ENCODE measurements at places on chromosomes 13 and 19.

DNA sequence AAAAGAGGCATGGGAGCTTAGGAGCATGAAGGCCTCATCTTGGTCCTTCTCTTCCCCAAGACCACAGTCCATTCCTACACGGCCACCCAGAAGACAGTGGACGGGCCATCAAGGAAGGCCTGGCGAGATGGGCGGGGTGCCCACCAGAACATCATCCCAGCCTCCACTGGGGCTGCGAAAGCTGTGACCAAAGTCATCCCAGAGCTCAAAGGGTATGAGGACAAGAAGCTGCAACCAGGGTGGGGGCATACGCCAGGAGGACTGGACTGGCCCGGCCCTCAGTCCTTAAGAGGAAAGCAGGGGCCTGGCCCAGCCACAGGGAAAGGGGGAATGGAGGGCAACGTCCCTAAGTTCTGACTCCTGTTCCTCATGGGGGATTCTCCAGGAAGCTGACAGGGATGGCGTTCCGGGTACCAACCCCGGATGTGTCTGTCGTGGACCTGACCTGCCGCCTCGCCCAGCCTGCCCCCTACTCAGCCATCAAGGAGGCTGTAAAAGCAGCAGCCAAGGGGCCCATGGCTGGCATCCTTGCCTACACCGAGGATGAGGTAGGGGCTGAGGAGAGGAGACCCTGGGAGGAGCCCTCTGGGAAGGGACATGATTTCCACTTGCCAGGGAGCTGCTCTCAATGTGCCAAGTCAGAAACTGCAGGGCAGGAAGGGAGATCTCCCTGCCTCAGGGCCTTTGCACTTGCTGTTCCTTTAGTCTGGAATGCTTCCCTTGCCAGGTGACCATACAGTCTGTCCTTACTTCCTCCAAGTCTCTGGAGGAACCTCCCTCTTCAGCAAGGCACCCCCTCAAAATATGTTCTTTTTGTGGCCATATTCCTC, 1.9 kb upstream of the TMEM147 start:
- DNase-seq, result no peak

DNA sequence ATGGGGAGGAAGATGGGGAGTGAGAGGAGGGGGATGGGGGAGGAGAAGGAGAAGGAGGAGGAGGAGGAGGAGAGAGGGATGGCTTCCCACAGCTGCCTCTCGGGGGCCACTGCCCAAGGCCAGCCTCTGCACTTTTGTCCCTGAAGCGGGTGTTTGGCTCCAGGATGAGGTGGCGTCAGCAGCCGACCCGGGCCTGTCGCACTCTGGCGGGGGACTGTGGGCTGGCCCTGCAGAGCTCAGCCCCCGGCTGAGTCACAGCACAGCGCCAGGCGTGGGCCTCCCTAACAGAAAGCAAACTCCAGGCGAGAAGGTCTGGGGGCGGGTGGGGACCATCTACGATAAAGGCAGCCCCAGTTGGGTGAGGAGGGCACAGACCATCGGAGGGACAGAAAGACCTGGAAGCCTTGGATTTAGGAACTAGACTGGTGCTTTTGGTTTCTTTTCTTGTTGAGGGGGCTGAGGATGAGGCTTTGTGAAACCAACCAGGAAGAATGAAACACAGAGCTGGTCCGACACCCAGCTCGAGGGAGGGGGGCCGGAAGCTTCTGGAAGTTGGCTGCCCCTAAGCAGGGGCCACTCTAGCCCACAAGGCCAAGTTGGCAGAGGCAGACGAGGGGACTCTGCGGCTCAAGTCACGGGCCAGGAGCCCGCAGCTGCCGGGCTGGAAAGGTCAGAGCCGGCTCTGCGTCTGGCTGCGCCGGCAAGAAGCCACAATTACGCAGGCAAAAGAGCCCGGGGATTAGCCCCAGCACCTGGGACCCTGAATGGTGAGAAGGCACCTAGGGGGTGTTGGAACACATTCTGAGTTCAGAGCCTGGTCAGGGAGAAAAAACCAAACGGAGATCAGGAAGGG, 18.2 kb downstream of the LSM4 start:
- no peak for DNase-seq

DNA sequence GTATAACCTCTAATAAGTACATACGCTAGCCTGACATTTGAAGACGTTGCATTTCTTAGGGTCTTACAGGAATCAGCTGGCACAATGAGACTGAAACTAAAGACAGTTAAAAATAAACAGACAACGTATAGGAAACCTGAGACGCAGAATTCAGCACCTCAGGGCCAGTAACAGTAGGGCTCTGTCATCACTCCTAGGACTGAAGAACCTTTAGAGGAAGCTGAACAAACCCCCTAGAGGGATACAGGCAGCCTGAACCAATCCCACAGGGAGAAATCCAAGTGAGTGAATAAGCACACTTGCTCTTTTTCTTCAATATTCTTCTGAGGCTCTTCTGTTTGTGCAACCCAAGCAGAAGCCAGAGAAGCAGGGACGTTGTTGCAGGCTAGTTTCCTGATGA, 53.9 kb upstream of the KLHL1 start:
- no peak for DNase-seq

DNA sequence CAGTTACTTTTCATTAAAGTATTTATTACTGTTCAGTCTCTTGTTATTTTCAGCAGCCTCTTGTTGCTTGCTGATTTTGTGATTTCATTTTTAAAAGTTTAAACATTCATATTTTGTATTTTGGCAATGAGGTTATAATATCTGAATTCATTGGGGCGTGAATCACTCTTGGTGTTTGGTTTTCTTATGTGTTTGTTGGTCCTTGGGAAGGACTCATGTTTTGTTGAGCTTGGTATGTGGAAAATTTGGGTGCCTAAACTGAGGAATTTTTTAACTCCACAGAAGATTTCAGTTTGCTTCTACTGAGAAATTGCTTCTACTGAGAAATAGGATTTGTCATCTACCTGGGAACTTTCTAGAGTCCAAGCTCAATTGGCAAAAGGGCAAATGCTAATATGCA, 38.2 kb downstream of the PDS5B start:
- DNase-seq, result no peak

GRCh38 chr13:21034603-21035191, 26.7 kb downstream of the LATS2 start:
- no peak for DNase-seq

- DNase-seq, result no peak
Measured at GRCh38 chr13:98972627-98973026, 5.2 kb downstream of the DOCK9 start.

DNA sequence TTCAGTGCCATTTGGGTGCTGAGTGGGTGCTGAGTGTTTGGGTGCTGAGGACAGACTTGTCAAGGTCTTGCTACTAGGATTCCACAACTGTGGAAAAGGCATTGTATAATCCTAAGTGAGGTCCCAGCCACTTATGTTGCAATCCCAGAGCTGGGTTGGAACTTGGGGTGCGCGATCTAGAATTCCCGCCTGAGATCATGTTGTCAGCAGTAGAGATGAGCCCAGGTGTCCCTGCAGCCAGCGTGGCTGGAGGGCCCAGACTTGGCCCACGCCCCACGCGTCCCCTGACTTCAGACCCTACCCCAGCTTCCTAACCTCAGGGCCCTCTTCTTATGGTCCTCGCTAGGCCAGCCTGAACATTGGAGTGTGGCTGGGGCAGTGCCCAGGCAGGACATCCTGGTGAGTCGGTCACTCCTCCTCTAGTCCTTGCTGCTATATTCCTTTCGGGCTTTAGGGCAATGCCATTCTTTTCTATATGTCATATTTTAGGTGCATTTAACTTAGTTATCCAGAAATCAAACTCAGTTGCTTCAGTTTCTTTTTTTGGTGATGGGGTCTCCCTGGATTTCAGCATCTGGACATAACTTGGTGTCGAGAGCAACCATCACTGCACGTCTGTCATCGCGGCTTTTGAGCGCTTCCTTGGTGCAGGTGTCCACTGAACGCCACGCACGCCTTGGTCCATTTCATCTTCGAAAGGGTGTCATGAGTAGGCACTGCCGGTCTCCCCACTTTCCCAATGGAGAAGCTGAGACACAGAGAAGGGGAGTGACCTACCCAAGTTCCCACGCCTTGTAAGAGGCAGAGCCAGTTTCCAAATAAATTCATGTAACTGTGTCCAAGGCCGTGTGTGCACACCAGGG, 46.4 kb upstream of the F7 start:
- DNase-seq, result no peak

DNA sequence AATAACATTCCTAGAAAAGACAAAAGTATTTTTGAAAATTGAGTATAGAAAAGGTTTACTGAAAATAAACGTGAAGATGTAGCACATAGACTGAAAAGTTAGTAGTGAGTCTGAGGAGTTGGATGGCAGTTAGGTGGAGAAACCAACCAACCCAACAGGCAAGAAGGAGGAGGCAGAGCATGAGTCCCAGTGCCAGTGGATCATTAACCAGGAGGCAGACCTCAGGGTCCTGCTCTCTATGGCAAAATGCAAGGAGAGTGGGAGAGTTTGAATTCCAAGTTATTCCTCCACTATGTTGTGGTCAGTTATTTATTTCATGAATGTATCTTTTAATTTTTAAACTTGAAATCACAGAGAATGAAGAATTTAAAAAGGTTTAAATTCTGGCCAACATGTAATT, 446.4 kb downstream of the GPC6 start:
- DNase-seq, result no peak

DNA sequence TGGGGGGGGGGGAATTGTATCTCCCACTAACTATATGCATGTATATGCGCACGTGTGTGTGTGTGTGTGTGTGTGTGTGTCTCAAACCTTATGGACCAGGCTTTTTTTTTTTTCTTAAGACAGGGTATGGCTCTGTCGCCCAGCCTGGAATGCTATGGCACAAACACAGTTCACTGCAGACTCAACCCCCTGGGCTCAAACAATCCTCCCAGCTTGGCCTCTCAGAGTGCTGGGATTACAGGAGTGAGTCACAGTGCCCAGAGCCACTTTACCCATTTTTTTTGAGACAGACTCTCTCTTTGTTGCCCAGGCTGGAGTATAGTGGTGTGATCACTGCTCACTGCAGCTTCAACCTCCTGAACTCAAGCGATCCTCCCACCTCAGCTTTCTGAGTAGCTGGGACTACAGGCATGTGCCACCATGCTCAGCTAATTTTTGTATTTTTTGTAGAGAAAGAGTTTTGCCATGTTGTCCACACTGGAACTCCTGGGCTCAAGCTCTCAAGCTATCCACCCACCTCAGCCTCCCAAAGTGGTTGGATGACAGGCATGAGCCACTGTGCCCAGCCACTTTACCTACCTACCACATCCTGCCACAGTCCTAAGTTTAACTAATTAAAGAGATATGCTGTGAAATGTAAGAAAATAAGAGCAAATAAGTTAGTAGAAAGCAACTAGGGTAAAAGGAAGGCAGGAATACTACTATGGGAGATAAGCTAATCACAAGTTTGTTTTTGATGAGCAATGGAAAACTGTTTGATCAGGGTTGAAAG, 2.4 kb downstream of the ZMYM5 start:
- DNase-seq, result no peak

DNA sequence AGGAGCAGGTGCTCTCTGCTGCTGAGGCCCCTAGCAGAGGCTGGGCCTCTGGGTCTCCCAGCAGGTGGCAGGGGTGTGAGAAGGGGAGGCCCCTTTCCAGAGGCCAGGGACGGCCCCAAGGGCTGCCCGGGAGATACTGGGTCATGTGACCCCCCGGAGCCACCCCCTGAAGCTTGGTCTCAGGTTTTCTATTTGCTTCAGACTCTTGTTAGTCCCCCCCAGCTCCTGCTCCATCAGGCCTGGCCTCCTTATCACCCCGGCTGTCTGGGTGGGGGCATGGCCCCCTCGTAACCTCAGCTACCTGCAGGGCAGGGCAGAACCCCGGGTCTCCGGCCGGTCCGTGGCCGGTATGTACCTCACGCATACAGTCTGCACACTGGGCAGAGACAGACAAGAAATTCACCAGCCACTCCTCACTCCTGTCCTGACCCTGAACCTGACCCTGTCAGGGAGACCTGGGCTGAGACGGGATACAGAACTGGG, 13.2 kb upstream of the TCF3 start:
- no peak for DNase-seq

DNA sequence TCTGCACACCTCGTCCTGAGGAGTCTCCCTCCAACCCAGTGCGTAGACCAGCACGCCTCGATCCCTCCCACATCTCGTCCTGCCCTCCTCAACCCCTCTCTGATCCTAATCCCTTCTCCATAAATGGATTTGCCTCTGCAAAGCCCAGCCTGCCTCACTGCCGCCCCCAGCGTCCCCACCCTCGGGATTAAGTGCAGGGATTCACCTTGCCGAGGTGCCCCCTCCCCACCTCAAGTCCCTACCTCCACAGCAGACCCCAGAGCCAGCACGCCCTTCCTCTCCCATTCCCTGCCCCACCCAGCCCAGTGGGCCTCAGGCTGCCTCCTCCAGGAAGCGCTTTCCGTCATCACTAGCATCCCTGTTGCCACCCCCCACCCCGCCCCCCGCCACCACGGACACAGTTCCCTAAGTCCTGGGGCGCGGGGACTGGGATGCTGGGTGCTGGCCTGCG, 4.0 kb downstream of the KLF16 start:
- peak; percentile 56 for DNase-seq

GRCh38 chr13:26246154-26246553, 7.8 kb upstream of the CDK8 start:
- no peak for DNase-seq

GRCh38 chr13:22018076-22018835, 347.4 kb downstream of the FGF9 start:
- no peak for DNase-seq

GRCh38 chr13:94411747-94412146, 67.7 kb downstream of the DCT start:
- no peak for DNase-seq

- DNase-seq, result no peak
Measured at GRCh38 chr13:107373551-107373950, 805.6 kb upstream of the ARGLU1 start.

DNA sequence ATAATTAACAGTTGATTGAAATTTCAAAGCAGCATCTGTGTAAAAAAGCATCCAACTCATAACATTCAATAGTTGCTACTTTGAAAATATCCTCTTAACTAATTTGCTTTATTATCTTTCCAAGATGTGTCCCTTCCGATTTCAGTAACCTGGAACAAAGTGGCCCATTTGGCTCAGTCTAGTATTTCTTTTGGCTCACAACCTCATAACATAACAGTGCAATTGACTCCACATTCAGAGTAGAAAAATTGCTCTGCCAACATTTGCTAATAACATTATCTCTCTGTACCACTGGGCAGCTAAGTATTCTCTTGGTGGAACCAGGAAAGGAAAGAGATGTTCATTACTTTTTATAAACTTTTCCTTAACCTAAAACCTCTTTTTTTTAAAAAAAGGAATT, 571.1 kb upstream of the ARGLU1 start:
- no peak for DNase-seq

All from H1 (cell line).